Activated CD4-positive, CD25-positive, alpha-beta regulatory T cell treated with anti-CD3 and anti-CD28 coated beads, Interleukin-2, amount 50 U/mL, for 24 hours (primary cell): ENCODE measurements at places on chromosomes 1 and 21.
A peak's percentile ranks its signal among the peaks of the same experiment; 100 is the strongest.

- no peak for ATAC-seq
Observed at GRCh38 chr1:30014031-30014430, 709.4 kb downstream of the MATN1 start.

GRCh38 chr1:98962156-98962555 is 42.5 kb downstream of the PLPPR5 start:
- no peak for ATAC-seq

DNA sequence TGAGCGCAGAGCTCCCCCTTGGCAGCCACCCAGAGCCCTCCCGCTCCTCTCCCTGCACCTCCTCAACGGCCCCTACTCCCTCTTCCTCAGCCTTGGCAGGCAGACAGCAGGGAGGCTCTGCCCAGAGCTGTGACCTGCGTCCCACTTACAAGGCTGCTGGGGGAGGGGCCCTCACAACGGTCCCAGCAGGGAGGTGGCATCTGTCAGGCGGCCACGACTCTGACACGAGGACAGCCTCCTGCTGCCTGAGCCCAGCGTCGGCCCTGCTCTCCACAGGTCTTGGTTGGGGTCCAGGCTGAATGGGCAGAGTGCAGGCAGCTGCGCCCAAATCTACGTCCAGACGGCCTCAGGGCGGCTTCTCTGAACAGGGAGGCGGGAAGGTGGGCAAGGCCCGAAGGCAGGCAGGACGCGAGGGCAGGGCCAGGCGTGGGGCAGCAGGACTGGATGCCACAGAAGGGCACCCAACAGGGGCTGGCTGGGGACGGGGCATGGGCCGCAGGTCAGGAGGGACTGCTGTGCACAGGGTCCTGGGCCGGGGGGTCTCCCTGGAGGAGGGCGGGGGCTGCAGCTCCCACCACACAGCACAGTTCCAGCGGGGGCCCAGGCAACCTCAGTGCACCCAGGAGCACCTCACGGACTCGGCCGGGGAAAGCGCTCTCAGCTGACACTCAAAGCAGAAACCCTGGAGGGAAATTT is 7.5 kb downstream of the SLC19A1 start:
- ATAC-seq, result no peak

- no peak for ATAC-seq
Observed at GRCh38 chr1:15786581-15786980, 20.9 kb downstream of the UQCRHL start.

DNA sequence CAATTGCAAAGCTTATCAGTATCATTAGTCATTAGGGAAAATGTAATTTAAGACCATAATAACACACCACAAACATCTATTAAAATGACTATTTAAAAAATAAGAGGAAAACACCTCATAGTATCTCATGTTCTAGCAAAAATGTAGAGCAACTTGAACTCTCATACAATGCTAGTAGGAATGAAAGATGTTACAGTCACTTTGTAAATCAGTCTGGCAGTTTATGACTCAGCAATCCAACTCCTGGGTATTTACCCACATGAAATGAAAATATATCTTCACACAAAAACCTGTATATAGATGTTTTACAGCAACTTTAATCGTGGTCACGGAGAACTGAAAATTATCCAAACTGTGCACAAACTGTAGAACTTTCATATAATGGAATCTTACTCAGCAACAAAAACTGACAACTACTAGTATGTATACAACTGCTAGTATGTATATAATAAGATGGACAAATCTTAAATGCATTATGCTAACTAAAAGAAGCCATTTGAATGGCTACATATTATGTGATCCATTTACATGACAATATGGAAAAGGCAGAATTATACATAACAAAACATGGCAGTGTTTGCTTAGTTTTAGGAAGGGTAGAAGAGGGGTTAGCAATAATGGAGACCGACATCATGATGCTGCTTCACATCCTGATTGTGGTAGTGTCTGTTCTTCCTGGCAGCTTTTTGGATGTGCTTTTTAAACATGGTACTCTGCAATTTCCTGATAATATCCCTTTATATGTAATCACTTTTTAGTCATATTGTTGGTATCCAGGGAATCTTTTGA is 267.0 kb downstream of the KCTD3 start:
- no peak for ATAC-seq

DNA sequence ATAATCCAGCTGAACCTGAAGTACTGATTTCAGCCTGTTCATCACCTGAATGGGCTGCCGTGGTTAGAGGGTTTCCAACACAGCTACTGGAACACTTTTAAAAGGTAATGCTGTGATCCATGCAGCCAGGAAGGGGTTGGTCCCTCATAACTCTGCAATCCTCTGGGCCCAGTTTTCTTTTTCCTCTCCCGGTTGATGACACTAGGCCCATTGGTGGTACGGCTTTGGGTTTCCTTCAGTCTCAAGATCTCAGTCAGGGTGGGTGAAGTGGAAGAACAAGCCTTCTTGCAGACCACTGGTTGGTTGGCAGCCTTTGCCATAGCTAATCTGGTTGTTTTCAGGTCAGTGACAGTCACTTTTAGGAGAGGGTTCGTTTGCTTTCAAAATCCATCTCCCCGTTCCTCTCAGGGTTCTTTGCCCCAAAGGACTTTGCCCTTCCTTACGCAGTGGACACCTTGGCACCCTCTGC is 502 bp upstream of the SLC35A3 start:
- no peak for ATAC-seq

- ATAC-seq, result no peak
Observed at GRCh38 chr1:151313501-151313900, 13.7 kb downstream of the PI4KB start.

GRCh38 chr1:29436181-29436785 is 200.0 kb downstream of the PTPRU start:
- no peak for ATAC-seq

DNA sequence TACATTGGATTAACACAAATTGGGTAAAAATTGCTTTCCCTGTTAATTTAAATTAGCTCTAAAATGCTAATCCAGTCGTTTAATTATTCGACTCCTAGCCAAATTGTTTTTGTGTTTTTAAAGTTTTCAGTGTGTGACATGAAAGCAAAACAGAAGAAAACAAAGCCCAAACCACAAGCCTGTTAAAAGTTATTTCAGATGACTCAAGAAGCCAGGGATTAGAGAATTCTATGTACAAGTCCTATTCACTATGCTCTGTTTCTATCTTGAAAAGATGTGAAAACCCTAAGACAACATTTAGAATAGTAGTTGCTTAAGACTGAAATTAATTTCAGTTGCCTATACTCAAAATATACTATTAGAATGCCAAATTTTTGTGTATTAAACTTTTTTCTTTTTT is 294.8 kb upstream of the ADAMTS5 start:
- no peak for ATAC-seq

- no peak for ATAC-seq
Observed at GRCh38 chr1:84165601-84166000, 21.5 kb downstream of the PRKACB start.

GRCh38 chr21:17451364-17451891 is 61.4 kb upstream of the CXADR start:
- no peak for ATAC-seq

- ATAC-seq, result peak; percentile 43
Observed at GRCh38 chr1:86419277-86419903, 4.6 kb upstream of the CLCA2 start.

GRCh38 chr1:108556499-108556898 is 3.4 kb upstream of the EEIG2 start:
- no peak for ATAC-seq

DNA sequence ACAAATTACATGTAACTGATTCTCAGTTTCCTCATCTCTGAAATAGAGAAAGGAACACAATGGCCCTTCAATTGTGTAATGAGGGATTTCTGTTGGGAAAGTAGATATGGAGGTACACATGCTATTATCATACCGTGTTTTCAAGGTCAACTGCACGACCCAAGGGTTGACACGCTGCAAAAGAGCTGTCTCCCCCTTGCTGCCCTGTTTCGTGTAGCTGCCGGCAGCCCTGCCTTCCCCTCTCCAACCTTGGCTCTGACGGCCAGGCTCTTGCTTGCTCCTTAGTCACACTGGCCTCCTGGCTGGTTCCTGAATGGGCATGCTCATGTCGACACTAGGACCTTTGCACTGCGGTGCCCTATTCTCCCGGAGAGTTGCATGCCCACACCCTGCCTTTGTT is 134.4 kb downstream of the GALNT2 start:
- no peak for ATAC-seq

DNA sequence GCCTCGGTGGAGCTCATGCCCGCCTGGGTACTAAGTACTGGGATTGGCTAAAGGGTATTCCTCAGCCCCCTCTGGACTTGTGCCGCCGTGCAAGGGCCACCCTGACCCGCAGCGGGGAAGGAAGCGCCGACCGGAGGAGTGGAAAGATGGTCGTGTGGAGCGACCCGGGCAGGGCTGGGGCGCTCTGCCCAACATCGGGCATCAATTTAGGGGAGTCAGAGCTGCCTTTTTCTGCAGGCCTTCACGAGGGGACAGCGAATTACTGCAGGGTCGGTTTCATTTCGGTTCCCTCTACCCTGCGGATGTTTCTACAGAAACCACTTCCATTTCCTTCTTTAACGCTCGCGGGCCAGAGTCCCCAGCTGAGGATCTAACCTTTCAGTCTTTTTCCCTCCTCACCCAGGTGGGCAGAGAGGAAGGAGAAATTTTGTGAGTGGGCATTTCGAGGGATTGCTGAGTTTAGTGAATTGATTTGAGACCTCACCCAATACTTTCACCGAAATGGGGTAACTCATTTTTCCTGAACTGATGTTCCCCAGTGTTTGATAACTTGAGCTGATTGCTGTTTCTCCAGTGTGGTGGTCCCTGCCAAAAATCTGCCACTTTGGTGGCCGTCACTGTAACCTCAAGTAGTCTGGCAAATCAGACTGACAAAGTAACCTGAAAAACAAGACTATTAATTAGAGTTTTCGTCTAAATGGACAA is 1.1 kb downstream of the TOR1AIP1 start:
- peak; percentile 2 for ATAC-seq

DNA sequence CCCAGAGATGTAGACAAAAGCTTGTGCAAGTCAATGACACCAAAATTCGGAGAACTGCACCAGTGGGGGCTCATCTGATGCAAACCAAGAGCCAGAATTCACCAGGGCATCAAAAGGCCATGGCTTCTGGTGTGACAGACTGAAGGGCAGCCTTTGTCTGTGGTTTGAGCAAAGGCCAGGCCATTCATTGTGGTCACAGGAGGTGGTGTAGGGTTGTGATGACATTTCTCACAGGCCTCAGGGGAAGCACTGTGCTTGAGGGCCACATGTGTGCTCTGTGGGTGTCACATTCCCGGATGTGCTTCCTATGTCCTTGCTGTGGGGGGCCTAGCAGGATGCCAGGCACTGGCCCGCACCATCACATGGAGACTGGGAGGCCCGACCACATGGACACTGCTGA is 22.5 kb upstream of the KCNE1 start:
- ATAC-seq, result no peak

DNA sequence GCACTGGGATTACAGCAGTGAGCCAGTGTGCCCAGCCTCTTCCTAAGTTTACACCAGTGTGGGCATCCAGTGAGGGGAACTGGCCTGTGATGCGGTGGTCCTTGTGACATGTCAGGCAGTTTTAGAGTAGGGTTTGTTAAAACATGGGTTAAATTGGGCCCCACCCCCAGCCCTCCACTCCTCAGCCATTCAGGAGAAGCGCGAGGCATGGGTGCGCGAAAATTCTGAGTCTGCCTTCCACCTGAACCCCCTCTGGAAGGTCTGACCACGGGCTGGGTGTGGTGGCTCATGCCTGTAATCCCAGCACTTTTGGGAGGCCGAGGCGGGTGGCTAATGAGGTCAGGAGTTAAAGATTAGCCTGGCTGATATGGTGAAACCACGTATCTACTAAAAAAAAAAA is 51.7 kb downstream of the SKI start:
- ATAC-seq, result no peak

DNA sequence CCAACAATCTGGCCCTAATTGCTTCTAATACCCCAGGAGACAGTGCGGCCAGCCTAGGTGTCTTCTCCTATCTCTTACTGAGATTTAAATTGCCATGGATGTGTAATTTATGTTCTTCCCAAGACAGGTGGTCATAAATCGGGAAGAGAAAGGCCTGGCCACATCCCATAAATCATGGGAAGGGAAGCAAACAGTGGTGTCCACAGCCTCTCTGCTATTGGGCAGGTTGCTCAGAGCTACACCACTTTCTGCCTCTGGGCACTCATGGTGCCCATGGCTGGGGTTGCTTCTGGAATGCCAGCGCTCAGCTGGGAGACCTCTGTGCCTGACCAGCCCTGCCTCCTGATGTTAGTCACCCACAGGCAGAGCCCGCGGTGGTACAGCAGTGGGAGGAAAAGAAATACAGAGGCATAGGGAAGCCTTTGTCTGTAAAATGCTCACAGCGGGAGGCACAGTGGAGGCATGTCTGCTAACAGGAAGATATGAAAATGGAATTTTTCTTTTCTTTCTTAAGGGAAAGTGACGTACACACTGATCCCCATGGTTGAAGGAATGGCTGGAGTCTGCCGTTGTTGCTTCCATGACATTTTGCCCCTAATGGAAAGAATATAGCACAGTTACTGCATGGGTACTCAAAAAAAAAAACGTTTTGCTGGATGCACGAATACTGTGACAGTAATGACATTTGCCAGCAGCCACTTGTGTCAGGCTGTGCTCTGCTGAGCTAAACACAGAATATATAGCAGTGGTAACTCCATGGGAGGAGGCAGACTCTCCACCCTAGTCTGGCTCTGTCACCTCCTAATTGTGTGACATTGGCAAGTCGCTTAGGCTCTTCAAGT is 21.9 kb downstream of the MTARC1 start:
- no peak for ATAC-seq

DNA sequence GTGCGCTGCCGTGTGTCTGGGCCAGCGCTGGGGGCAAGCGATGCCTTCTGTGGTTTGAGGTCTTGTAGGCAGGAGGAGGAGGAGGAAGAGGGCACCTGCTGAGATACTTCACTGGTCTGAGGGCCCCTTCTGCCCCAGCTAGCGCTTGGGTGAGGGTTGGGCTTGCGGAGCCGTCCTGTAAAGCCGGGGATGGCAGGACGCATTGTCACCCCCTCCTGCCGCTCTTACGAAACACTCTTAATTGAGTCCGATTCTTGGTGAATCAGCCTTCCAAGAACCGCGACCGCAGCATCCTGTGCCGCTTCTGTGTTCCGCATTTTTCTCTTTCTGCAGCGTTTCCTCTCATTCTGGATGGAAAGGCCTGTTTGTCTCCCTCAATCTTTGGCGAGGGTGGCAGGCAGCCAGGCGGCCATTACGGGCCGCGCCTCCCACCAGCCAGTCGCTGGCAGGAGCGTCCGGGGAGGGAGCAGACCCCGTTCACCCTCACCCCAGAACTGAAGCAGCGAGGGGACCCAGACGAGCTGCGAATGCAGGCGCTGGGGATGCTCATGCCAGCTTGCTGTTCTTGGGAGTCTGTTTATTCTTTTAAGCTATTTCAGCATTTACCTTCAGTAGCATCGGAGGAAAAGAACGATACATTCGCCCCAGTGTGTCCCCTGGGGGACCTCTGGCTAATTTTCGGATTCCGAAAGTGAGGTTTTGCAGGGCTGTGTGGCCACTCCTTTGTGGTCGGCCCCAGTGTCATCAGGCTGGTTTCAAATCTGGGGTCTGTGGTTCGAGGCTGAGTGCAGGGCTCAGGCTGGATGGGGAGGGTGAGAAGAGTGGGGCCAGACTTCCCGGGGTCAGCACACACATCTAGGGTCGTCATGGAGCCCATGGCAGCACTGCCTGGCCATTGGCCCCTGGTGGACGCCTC is 62.7 kb downstream of the SKI start:
- peak; percentile 90 for ATAC-seq

GRCh38 chr1:88063605-88064004 is 620.5 kb upstream of the PKN2 start:
- ATAC-seq, result no peak
